ENCODE measurements at places on chromosomes 5 and 9.

- DNase-seq: no peak
Observed at GRCh38 chr9:5843794-5844471, 11.0 kb upstream of the ERMP1 start.

- no peak for DNase-seq
Observed at GRCh38 chr9:6781476-6781875, 23.7 kb downstream of the KDM4C start.

- DNase-seq: no peak
Observed at GRCh38 chr9:127857278-127857677, 2.8 kb upstream of the ENG start.

- DNase-seq: no peak
Observed at GRCh38 chr5:86008704-86009103, 609.0 kb upstream of the COX7C start.

DNA sequence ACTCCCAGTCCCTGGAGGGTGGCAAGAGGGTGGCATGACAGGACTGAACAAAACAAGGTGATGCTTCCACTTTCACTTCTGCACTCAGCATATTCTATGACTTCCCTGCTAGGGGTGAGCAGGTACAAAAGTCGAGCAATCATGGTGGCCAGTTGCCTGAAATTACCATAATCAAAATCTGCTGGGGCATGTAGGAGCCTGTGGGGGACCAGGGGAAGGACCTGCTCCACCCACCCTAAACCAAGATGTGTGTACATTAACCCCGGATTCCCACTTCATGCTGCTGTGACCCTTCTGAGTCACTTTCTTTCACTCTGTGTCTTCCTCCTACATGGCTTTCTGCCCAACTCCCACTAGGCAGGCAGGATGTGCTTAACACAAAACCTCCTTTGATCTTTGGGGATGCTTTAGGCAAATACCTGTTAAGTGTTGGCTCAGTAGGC is 73.3 kb upstream of the PHF24 start:
- DNase-seq: no peak

DNA sequence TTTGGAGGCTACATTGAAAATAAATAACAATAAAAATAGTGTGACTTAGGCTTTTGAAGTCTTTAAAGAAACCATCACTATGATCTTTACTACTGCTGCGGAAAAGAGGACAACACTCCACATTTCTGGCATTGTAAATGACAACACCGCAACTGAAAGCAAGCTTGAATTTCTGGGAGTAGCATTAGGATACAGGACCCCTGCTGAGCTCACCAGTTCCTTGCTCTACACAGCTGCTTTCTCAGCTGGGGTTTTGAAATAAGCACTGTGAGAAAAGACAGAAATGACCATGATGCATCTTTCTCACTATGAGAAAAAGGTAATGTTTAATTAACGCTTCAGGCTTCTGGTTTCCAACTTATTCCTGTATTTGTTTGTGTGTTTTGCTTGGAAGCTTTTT is 168.0 kb downstream of the TAF11L14 start:
- no peak for DNase-seq

DNA sequence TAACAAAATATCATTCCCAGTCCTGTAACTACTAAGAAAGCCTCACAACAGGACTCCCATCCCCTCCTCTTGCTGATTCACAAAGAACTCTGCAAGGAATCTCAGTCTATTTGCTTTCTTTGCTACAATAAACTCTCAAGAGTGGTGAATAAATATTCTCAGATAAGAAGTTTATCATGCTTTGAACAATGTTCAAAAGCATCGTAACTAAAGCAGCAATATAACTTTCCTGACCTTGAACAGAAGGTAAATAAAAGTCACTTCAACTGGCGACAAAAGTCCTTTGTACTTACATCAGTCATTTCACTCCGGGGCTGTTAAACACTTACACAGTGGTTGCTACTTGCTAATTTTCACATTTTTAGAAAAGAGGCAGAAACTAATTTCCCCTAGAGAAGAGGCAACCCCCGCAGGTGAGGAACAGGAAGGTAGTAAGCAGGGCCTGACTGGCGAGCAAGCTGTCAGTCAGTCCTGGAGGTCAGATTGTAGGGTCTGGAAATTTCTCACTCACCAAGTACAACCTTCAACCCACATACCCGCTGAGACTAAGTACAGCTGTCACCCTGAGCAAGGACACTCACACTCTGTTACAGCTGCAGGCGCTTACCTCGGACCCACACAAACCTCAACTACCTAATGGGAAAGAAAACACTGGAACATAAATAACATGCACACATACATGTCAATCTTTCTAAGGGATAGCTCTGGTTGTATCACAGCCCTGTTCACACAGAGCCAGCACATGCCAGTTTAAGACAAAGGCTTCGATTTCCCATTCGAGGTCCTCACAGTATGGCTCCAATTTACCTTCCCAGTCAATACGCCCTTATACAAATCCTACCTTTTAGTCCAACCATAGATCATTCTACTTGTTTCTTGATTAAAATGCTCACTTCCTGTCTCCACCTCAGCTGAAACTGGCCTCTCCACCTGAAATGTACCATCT is 104.6 kb upstream of the RETREG1 start:
- no peak for DNase-seq

- DNase-seq: no peak
Observed at GRCh38 chr9:16236311-16236710, 634.2 kb downstream of the BNC2 start.

DNA sequence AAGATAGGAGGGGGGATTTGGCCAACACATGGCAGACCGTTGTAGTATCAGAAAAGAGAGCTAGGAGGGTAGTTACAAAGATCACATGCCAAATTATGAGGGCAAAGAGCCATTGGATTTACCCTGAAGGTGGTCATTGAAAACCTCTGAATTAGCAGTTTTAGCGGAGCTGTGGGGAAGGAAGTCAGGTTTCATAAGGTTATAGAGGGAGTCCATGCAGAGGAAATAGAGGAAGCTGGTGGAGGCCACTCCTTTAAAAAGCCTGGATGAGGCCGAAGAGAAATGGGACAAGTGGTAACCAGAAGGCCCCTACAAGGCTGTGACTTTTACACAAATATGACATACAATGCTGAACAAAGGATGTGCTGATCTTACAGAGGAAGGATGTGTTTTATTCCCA is 13.2 kb downstream of the DOCK8 start:
- peak; percentile 51 for DNase-seq

- no peak for DNase-seq
Observed at GRCh38 chr5:119840175-119840574, 210.8 kb downstream of the FAM170A start.

DNA sequence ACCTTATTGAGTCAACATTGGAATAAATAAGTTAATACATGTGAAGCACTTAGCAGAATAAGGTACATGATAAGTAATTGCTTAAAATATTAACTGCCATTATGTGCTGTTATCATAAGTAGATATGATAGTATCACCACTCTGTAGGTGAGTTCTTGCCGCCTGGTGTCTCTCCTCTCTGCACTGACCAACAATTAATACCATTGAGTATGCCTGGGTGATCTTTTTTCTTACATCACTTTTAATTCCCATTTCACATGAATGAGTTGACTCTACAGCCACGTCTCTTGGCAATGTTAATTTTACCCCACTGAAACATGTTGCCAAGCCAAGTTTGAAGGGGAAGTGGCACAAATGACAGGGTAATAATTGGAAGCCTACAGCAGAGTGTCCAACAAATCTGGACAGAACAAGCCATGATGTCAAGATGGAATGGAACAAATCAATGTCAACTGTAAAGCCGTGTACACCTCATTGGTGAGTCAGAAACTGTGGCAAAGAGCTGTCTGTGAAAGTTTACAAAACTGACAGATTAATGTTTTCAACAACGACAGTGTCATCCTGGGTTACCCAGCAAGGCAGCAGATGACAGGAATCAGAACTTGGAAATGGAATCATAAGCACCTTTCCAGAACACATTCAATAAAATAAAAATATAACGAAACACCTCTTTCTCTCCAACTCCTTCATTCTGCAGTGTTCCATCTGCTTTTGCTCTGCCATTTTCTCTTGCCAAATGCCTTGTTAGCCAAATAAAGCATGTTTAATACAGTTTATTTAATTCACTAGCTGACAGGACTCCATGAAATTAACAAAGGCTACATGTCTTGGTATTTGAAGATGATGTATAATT is 330.9 kb downstream of the CTNND2 start:
- no peak for DNase-seq

- no peak for DNase-seq
Observed at GRCh38 chr9:2230362-2230761, 215.2 kb downstream of the SMARCA2 start.

GRCh38 chr5:145118127-145118526 is 717.0 kb downstream of the PRELID2 start:
- DNase-seq: no peak

DNA sequence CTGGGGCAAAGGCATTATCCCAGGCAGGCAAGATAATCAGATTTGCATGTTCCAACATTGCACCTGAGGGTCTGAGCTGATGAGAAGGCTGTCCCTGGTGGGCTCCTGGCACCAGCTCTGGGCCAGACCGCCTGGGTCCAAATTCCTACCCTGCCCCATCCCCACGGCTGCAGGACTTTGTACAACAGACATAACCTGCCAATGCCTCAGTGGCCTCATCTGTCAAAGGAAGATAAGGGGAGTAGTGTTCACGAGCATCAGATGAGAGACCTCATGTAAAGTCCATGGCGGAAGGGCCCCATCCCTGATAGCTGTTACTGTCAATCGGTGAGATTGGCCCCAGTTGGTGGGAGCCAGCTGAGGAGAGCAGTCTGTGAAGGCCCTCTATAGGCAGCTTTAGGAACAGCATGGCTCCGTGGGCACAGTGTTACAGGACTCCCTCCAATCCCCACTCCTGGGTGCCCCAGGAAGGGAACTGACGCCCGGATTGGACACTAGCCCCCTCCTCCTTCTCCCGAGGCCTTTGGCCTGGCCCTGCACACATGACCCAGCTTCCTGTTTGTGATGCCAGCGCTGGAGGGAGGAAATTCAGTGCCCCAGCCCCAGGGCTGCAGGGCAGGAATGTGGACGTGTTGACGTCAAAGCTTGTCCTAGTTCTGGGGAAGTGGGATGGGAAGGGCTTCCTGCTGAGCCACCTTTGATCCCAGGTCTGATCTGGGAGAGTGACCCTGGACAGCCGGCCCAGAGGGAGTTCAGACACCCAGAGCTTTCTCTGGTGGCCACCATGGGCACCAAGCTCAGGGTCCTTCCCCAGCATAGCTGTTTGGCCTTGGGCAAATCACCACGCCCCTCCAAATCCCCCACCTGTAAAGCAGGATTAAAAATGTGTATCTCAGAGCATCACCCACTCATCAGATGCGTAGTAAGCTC is 56.2 kb downstream of the DUSP1 start:
- DNase-seq: peak; percentile 81

DNA sequence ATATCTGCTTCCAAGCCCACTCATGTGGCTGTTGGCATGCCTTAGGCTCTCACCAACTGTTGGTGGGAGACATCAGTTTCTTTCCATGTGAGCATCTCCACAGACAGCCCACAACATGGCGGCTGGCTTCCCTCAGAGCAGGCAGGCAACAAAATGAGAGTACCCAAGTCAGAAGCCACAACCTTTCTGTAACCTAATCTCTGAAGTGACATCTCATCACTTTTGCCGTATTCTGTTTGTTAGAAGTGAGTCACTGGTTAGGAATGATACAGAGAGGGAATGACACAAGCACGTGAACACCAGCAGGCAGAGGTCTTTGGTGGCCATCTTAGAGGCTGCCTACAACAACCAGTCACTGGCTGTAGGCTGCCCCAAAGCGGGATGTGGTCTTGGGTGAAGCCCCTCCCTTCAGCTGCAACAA is 88.6 kb upstream of the RASGRF2 start:
- DNase-seq: no peak

- no peak for DNase-seq
Observed at GRCh38 chr9:107033966-107034365, 171.0 kb downstream of the ZNF462 start.

GRCh38 chr5:152016421-152016820 is 91.8 kb upstream of the GLRA1 start:
- DNase-seq: no peak

DNA sequence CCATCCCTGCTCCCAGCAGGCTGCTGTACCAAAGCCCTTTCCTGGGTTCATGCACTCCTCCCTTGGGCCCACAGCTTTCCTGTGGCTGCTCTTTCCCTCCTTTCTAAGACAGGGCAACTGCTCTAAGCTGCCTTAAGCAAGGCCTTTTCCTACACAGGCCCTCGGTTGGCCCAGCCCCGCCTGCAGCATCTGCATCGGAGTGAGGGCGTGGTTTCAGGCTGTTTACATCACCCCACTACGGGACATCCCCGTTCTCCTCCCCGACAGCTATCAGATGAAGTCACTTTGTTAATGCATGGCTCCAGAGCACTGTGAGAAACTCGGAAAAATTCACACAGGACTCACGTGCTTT is 3.4 kb downstream of the DPH7 start:
- DNase-seq: no peak

DNA sequence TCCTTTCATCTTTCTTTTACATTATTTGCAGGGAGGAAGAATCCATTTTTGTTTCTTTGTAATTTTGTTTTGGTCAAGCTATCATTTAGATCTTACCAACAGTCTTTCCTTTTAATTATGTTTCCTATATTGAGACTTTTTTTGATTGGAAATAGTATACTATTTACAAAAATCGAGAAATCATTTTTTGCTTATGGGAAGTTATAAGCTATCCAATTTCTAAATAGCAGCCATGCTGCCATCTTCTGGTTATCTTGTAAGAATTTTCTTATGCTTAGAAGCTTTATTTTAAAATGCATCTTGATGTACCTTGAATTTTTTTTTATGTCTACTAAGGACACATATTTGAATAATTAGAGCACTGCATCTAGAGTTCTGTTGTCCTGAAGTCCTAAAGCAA is 821.2 kb downstream of the PTPRD start:
- DNase-seq: peak; percentile 3

GRCh38 chr5:13830536-13830935 is 114.0 kb downstream of the DNAH5 start:
- DNase-seq: no peak

- no peak for DNase-seq
Observed at GRCh38 chr5:98795243-98795642, 21.8 kb downstream of the RGMB start.

DNA sequence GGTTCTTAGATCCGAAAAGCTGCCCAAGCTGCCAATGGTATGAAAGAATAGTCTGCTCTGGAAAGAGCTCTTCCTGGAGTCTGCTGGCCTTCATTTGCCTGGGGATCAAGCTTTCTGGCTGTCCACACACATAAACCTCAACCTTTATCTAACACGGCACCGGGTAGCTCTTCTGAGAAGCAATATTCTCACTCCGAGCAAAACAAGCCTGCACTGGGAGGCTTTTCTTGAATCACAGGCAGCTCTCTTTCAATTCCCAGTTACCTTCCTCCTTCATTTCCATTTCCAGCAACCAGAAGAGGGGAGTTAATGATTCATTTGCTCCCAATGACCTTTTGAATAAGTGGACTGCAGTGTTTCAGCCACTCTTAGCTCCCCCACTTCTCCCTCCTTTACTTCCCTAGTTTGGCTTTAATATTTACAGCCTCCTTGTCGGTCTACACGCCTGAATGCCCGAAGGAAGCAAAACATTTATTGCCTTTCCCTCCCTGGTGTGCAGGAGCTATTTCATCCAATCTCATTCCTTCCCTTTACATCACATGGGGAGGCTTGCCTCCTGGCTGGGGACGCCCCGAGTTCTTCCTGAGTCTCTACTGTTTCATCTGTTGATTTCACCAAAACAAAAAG is 187.1 kb downstream of the ARHGEF28 start:
- no peak for DNase-seq

GRCh38 chr9:134625361-134626068 is 16.1 kb upstream of the COL5A1 start:
- no peak for DNase-seq

Measured in Kasumi-1 (cell line).